Neuronal stem cell (in vitro differentiated cells): ENCODE measurements at places on chromosomes 7 and 10.

- DNase-seq = peak; percentile 52
Measured at GRCh38 chr10:84026821-84027257, 112.5 kb upstream of the GHITM start.

- no peak for DNase-seq
Measured at GRCh38 chr7:135933509-135934188, 43.5 kb downstream of the MTPN start.

DNA sequence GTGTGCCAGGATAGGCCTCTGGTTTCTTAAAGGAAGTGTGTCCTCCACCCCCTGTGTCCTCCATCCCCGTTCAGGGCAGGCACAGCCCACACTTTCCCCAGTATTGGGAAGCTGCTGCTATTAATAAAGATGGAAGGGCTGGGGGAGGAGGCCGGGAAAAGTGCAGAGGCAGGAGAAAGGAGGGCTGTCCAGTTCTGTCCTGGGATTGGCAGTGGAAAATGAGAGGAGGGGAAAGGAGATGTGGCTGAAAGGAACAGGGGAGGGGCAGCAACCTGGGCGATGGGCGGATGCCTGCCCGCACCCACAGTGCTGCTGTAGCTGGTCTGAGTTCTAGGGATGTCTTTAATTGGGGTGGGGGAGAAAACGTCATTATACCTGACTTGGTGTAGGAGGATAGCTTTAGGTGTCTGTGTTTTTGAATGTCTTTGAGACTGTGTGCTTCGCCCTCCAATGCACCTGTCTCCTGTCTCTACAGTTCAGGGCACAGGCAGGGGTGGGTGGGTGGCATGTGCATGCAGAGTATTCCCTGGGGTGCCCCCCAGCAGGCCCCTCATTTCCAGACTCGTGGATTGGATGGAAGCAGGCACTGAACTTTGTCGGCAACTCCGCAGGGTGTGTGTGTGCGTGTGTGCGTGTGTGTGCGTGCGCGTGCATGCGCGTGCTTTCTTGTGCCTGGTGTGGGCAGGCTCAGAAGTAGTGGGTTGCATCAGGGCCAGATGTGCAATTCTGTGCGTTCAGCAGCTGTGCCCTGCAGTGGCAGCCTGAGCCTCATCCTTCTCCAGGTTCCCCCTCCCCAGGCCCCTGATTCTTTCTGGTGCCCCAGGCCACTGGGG lies 2.5 kb downstream of the TRIM8 start:
- no peak for DNase-seq

DNA sequence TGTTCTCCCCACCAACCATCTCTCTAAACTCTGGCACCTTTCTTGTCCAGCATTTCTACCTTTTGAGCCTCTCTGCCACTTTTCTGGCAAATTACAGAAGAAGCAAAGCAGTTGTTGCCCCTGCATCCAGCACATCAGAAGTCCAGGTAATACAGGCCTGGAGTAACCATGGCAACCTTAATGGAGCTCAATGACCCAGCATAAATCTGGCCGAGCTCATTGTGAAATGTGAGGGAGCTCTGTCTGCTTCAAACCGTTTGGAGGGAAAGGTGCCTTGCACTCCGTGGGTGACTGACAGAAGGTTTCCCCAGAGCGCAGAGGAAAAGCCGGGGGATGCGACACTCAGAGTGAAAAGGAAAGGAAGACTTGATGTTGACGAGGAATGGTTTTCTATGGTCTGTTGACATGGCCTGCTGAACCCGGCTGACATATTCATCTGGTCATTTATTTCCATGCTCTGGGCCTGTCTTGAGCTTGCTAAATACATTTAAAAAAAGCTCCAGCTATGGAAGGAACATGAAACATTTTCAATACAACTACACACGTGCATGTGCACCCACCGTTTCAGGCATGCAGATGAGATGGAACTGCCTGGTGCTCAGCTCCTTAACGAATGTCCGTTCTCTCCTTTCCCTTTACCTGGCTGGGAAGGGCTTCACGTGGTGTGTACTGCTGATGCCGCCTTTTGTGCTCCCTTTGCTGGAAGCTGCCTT lies 74.9 kb downstream of the ADRA2A start:
- DNase-seq = no peak

GRCh38 chr10:128173386-128173785 lies 47.2 kb upstream of the MKI67 start:
- DNase-seq = no peak

DNA sequence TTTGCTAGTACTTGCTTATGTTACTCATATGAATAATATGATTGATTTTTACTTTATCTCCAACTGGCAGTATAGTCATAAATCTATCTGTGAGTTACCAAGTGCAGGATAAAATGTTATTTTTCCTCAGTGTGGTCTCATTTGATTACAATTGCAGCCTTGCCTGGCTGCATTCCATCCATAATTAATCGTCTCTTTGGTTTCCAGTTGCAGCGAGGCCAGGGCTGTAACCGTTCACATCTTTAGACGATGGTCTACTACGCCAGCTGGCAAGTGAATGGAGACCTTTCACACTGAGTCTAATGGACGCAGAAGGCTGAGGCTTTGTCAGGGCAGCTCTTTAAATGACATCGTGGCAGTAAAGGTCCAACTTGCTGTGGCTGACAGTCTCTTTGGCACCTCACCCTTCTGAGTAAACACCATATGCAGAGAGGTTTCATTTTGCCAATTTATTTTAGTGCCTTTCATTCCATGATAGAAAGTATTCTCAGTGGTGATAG lies 84.0 kb downstream of the ARL4A start:
- DNase-seq = peak; percentile 24

GRCh38 chr10:13184276-13184675 lies 22.9 kb downstream of the MCM10 start:
- no peak for DNase-seq

DNA sequence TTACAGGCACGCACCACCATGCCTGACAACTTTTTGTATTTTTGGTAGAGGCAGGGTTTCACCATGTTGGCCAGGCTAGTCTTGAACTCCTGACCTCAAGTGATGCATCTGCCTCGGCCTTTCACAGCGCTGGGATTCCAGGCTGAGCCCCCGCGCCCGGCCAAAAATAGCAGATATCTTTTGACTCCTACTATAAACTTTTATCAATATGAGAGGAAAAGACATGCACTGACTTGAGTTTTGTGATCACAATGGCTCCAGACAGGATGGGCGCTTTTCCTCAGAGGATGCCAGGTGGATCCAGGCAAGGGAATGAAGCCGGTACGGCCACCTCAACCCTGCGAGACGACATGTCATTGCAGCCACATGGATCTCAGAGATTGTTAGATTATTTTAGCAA lies 123.9 kb downstream of the DNAJB6 start:
- DNase-seq = no peak

DNA sequence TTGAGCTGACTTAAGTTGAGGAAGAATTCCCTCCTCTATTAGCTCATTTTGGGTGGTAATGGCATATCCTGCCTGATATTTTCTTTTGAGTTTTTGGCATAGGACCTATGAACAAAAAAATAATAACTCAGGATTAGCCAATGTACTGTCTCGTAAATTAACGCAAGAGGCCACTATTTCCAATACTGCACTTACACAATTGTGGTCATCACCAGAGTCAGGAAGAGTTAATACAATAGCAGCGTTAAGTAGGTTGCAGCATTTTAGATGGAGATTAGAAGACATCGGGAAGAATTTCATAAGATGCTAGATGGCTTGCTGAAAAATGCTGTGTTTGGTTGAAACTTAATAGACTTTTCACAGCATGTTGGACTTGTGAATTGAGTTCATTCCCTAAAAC lies 36.4 kb downstream of the ANTXRL start:
- DNase-seq = no peak

DNA sequence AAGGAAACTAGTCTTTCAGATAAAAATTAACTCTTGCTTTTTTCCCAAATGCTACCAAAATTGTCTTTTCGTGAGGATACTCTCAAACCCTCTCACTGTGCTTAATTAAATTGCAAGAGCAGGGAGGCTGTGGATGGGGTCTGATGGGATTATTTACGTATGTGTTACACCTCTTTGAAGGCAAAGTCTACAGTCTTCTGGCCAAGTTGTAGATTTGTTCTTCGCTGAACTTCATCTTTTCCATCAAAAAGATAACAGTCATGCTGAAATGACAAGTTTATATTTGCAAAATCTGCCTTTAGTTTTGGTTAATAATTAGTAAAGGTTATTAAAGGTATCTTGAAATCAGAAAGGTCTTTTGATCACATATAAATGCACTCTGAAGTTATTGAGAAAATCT lies 22.7 kb downstream of the A1CF start:
- no peak for DNase-seq

GRCh38 chr10:3330663-3331062 lies 158.1 kb upstream of the PITRM1 start:
- no peak for DNase-seq

DNA sequence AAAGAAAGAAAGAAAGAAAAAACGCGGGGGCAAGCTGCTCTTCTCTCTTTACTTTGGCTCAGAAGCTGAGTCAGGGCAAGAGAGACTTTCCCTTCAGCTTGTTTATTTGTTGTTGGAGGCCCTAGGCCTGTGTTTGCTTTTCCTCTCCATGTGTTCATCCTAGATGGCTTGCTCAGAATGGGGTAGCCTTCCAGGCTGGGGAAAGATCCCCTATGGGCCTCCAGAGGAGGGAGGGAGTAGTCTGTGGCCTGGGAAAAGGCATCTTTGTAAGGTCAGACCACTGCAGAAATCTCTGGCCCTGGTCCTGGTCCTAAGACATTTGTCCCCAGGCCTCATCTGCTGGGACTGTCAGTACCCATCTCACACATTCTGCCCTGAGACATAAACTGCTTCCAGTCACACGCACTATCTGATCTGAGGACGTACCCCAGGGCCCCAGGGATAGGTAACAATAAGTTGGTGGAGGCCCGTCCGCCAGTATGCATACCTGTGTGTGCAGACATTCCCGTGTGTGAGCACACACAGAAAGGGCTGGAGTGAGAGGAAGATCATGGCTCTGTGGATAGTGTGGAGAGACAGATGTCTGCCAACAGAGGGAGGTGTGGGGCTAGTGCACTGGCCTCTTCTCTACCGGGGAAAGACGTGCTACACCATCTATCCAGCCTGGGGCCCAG lies 4.9 kb upstream of the SCD start:
- DNase-seq = peak; percentile 45

DNA sequence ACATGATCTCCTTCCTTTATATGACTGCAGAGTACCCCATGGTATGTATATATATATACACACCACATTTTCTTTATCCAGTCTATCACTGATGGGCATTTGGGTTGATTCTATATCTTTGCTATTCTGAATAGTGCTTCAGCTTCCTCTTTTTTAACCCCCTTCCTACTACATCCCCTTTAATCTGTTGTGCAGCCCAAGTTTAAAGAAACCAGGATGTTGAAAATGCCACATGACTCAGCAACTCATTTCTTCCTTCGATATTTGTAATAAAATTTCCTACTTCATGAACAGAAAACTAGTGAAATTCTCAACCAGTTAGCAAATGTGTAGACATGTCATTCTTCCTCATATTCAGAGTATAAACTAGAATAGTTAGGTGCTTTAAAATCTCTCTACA lies 1245.7 kb upstream of the SORCS1 start:
- DNase-seq = no peak

- no peak for DNase-seq
Measured at GRCh38 chr10:3473271-3473670, 300.7 kb upstream of the PITRM1 start.

DNA sequence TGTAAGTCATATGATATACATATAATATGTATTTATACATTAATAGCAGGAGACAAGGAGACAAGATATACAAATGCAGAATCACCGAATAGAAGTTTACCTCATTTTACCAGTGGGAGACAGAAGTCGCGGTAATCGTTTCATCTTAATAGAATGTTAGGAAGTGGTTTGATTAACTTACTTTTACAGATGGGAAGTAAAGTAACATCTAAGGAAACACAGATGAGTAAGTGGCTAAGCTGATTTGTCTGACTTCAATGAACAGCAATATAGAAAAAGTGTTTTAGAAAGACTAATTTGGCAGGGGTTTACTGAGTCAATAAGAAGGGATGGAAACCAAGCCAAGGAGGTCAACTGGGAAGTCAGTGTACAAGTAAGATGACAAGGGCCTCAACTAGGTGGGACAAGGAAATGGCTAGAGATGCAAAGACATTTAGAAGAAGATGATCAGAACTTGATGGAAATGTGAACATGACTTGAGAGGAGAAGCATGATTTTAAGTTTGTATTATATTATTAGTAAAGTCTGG lies 36.2 kb upstream of the FAM133B start:
- DNase-seq = no peak

DNA sequence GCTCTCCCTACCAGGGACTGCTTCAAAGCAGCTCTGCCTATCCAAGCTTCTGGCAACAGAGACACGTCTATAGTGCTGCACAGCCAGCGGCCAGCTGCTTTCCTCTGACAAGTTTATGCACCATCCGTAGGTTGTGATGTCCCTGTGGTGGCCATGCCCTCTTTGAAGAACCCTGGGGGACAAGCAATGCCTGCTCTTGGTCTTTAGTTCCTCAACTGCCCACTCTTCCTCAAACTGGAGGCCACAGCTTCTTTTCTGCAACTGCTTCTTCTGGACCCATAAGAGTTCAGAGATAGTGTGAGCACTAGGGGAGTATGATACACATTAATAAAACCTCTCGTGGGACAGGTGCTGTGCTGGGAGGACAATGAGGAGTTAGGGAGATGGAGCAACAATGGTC lies 164.9 kb downstream of the ELMO1 start:
- no peak for DNase-seq
